ENCODE measurements at places on chromosomes 11 and 22.

DNA sequence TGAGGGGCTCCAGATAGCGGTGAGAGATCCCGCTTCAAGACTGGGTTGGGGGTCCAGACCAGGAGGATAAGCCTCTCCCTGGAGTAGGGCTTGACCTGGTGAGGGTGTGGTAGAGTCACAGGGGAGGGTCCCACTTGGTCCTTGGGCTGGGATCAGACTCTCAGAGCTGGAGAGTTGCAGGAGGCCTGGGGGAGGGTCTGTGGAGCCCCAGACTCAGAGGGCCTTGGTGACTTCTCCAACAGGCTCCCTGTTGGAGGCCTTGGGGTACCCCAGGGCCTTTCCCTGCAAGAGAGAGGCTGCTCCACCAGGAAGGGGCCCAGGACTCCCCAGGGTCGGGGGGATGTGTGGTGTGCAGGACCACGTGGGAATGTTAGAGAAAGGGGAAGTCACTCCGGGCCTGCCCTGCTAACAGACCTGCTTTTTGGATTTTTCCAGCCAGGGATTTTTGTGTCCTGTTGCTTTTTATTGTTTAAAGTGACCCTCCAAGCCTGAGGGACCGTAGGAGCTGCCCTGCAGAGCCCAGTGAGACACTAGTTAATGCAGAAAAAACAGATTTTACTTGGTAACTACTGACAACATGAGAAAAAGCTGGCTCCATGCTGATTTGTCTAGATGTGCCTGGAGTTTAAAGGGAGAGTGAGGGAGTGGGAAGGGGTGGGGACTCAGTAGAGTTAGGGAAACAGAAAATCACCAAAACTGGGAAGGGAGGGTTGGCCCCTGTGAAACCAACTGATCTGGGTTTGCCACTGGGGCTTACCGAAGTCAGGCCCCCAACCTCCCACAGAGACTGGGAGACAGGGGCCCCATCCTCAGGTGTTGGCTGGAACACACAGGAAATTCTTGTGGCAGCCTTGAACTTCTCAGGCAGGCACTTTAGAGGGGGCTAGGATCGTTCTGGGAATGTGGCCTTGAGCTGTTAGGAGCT lies 801 bp upstream of the TXNRD2 start:
- DNase-seq, result no peak

DNA sequence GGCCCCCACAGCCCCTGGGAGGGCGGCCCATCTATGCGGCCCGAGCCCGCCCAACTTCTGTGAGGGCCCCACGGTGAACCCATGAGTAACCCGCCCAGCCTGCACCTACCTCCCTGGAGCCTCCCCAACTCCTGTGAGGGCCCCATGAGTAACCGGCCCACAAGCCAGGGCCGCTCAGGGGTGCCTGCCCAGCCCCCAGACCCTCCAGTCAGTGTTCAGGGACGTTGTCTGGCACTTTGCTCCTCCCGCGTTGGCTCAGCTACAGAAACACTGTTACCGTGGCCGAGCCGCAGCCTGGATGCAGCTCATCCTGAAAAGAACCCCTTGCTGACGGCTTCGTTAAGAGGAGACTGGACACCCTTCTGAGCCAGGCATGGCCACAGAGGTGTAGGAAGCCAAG lies 179.6 kb downstream of the BRD1 start:
- DNase-seq, result no peak

GRCh38 chr22:38051261-38051660 lies 5.9 kb upstream of the PICK1 start:
- no peak for DNase-seq

- DNase-seq, result no peak
Measured at GRCh38 chr11:109197656-109198055, 224.3 kb upstream of the C11orf87 start.

Measured in HuH-7.5 (cell line).